ENCODE measurements at places on chromosomes 5 and 9. TPM values are rescaled to one million over a fixed set of nuclear protein-coding genes. Genes with fewer than 3 reads are reported as not detected.
A peak's percentile ranks its signal among the peaks of the same experiment; 100 is the strongest.

DNA sequence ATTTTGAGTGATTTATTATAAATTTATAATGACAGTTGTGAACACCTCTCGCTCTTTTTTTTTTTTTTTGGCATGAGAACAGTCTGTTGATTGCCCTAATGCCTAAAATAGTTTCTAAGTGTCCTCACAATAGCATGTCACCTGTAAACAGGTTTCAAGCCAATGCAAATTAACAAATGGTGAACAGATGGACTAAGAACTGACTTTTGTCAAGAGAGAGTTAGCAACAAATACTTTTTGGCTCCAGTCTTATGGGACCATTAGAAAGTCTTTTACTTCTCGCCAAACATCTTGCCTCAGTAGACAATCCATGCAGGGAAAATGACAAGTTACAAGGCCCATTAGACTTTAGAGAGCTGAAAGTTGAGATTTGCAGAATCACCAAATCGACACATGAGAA, 67.8 kb downstream of the MED27 start:
- no peak for ATAC-seq

DNA sequence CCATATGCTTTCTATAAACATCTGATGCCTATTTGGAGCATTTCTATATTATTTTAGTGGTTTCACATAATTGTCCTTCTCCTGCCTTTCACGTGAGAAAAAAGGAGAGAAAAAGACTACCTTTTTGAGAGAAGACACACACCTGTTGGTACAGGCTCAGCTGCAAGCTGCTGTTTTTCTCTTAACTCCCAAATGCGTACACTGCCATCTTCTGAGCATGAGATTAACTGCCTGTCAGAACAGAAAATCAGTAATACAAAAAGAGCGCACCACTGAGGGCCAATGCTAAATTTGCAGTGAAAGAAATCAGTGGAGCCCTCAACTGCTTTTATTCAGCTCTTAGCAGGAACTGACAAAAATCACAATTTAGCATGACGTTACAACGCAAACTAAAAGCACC, 54.9 kb downstream of the WDR41 start:
- ATAC-seq, result no peak

- no peak for ATAC-seq
These were observed 23.8 kb downstream of the C5orf58 start for GRCh38 chr5:170256571-170256970.

GRCh38 chr5:76808141-76808691, 10.6 kb upstream of the F2RL1 start:
- ATAC-seq, result peak; percentile 55

C9 gene
- total RNA-seq, result not detected

TNFSF15 gene
- total RNA-seq, result 1.7 TPM

ENTPD8 gene
- not detected for total RNA-seq

GMCL2 gene
- not detected for total RNA-seq
